ENCODE measurements at places on chromosomes 1 and 21.

DNA sequence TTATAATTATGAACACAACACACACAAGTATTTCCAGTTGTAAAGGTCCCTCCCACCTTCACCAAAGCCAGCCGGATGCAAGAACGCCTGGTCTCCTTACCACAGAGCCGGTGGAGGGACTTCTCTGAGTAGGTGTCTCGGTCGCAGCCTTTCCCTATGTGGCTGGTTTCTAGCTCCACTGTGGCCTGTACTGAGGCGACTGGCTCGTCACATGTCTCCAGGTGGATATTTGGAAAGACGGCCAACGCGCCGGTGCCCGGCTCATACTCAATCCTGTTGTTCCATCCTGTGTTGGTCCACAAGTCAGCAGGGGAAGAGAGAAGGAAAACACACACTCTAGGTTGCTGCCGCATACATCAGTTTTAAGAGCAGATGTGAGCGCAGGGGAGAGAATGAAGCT is 74.4 kb downstream of the CLSTN1 start:
- no peak for DNase-seq

DNA sequence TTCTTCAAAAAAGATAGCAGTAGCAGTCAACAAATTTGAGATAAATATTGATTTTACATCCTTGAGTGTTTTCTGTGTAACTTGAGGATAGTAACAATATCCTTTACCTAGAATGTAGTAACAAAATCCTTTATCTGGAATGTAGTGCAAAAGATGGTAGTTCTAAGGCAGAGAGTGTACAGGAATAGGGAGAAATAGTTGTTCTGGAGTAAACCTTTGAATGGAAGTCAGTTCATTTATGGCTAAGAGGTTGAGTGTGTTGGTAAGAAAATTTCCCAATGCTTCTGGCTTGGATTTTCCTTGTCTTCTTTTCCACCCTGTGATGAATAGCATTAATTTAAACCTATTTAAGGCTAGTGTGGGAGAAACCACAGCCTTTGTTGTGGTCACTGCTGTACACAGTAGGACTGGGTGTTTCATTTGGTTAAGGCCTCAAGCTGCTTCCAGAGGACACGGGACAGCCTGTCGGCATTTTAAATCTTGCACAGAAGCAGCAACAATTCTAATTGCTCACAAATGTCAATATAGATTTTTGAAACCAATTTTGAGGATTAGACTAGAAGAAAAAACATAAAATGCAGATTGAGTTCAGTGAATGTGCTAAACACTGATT is 11.3 kb downstream of the NFIA start:
- no peak for DNase-seq

- DNase-seq = no peak
Observed at GRCh38 chr1:181482001-181482430, 1.3 kb upstream of the CACNA1E start.

- DNase-seq = no peak
Observed at GRCh38 chr1:83701355-83701754, 297.6 kb downstream of the TTLL7 start.

DNA sequence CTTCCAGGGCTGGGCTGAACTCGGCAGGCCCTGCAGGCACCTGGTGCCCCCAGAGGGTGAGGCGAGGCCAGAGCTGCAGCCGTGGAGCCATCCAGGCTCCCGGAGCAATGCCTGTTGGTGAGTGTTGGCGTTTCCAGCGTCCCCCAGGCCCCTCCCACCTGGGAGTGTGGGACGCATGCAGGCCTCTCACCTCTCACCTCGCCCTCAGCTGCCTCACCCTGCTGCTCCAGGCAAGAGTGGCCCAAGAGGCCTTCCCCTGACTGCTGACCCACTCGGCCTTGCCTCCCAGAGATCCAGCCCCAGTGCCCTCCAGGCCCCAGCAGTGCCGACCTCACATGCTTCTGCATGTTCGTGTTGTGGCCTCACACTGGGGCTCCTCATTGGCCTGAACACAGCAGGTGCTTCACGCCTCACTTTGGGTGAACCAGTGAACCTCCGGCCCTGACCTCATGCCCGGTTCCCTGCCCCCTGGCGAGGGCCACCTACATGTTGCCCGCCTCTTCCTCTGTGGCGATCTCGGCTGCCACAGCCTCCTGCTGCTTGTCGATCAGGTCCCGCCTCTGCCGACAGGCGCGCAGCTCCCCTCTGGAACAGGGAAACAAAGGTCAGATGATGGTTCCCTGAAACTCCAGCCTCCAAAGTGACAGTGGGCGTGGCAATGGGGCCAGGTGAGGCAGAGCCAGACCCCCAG is 17.0 kb downstream of the CFAP74 start:
- no peak for DNase-seq

GRCh38 chr1:94694226-94694915 is 125.8 kb upstream of the SLC44A3 start:
- no peak for DNase-seq

DNA sequence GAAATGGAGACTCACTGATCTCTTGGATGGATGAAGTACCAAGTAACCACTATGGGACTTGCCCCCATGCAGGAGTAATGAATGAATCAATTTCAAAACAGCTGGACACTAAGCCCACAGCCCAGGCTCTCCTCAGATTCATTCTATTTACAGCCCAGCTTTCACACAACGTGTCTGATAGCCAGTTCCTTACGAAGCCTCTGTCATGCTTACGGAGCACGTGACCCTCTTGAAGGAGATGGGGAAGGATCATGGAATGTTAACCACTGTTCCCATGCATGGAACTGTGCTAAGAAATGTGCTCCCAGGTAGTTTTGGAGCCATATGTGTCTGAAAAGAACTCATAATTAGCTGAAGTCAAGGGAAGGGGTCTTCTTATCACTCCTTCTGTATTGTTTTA is 124.1 kb downstream of the KIF26B start:
- no peak for DNase-seq

DNA sequence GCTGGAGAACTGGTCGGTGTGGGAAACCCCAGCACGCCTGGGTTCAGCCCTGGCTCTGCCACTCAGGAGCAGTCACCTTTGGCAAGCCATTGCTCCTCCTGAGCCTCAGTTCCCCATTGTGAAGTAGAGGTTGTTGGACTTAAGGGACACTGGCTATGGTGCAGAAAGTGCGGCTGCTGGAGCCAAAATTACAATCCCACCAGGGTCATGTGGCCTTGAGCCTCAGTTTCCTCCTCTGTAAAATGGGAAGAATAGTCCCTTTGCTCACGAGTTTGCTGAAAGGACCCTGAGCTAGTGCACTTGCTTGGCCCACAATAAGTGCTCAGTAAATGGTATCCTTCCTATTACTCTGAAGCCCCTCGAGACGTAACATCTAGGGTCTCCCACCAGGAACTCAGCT is 14.6 kb upstream of the TAS1R2 start:
- no peak for DNase-seq

GRCh38 chr1:110084227-110085078 is 14.0 kb upstream of the ALX3 start:
- DNase-seq = no peak

DNA sequence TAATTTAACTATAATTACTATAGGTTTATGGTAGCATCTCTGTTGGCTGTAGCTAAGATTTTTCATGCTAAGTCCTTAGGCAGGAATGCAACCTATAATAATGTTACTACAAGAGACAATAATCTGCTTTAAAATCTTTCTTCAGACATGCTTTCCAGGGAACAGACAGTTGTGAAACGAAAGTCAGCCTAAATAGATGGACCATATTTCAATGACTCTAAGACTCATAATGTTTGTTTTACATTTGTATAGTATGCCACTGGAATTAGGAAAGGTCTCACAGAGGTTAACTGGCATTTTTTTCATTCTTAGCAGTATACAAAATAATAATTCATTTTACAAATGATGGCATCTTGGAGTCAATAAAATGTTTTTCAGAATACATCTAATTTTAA is 8.1 kb downstream of the RERE start:
- DNase-seq = no peak

- no peak for DNase-seq
Observed at GRCh38 chr1:110878993-110879392, 6.0 kb downstream of the CD53 start.

GRCh38 chr21:44943005-44943685 is 3.3 kb downstream of the SLX9 start:
- DNase-seq = no peak

DNA sequence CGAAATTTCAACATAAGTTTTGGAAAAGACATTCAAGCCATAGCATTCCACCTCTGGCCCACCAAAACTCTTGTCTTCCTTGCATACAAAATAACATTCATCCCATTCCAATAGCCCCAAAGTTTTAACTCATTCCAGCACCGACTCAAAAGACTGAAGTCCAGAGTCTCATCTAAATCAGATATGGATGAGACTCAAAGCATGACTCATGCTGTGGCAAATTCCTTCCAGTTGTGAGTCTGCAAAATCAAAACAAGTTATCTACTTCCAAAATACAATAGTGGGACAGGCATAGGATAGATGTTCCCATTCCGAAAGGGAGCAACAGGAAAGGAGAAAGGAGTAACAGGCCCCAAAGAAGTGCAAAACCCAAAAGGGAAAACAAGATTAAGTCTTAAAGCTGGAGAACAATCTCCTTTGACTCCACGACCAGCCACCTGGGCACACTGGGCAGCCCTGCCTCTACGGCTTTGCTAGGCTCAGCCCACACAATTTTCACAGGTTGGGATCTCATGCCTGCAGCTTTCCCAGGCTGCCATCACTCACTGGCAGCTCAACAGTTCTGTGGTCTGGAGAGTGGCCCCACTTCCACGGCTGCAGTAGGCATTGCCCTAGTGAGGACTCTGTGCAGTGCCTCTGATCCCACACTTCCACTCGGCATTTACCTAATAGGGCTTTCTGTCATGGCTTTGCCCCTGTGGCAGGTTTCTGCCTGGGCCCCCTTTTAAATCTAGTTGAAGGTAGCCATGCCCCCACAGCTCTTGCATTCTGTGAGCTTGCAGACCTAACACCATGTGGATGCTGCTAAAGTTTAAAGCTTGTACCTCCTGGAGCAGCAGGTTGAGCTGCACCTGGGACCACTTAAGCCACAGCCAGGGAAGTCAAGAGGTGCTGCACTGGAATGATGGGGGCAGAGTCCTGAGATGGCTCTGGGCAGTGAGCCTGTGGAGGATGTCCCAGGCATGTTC is 51.0 kb downstream of the RUNX3 start:
- DNase-seq = no peak

DNA sequence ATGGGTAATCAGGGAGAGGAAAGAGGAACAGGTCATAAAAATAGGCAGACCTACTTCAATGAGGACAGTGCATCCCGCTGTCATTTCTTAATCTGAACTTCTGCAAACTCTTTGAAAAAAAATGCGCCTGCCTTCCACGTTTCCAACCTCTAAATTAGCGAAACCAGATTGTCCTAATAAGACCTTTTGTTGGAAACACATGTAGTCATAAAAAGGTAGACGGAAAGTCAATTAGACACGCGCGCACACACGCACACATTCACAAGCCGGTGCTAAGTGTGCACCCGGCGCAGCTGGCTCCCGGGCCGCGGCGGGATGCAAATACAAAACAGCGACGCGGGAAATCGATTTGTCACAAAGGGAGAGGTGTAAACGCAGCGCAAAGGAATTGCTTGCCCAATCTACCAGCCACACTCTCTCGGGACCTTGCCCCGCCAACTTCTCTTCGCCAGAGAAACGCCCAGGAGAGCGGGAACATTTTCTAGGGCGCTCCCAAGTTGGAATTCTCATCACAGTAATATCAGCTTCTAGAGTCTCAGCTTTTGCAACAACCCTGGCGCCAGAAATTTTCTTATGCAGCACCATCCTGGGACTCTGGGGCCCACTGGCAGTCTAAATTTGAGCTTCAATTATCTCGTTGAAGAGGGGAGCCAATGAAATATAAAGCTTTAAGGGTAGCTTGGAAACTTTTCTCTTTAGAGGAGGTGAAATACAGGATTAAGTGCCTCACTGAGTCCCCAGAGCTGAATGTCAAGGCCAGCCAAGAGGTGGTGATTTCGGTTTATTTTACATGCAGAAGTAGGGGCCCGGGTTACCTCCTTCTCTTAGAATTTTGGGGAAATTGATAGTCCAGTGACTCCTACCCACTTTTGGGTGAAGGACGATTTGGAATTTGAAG is 4.5 kb downstream of the PRRX1 start:
- DNase-seq = no peak

DNA sequence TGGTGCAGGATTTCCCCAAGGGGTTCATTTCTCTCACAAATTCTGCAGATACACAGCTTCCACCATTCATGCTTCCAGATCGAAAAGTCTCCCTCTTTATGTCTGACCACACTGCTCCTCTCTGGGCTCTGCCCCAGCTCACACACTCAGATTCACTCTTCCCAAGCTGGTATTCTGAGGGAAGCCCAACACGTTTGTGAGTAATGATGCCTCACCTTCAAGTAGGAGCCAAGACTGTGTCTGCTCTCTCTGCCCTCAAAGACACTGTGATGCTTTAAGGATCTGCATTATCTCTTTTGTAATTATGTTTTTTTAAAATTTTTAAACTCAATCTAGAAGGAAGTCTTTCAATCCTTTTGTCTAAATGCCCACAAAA is 19.8 kb downstream of the PRAMEF11 start:
- DNase-seq = no peak

DNA sequence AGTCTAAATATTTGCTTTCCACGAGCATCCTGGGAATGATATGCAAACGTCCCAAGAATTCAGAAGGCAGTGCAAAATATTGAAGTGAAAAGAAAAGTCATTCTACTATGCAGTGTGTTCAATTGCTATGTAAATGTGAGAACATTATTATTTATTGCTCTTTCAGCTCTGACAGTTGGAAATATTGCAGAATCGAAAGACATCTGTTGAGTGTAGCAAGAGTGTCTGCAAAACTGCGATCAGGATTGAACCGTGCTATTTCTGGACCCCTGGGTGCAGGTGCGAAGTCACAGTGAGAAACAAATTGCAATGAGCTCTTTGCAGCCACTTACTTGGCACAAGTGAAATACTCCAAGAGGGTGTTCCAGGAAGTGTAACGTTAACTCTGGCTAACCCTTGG is 566.4 kb downstream of the AJAP1 start:
- DNase-seq = no peak

- DNase-seq = no peak
Observed at GRCh38 chr1:168455764-168456163, 88.0 kb downstream of the XCL2 start.

- no peak for DNase-seq
Observed at GRCh38 chr1:218845589-218845988, 328.1 kb upstream of the LYPLAL1 start.

- DNase-seq = no peak
Observed at GRCh38 chr1:89175601-89176256, at the start of gene GBP7. GBP7 (minus strand) TSS chr1:89176003; CDS start chr1:89171935, 4,068 bp downstream.

DNA sequence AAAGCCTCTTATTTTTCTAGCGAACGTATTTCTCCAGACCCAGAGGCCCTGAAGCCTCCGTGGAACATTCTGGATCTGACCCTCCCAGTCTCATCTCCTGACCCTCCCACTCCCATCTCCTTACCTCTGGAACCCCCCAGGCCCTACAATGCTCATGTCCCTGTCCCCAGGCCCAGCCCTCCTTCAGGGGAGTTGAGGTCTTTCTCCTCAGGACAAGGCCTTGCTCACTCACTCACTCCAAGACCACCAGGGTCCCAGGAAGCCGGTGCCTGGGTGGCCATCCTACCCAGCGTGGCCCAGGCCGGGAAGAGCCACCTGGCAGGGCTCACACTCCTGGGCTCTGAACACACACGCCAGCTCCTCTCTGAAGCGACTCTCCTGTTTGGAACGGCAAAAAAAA is 68.7 kb downstream of the ALPL start:
- DNase-seq = no peak

GRCh38 chr1:94275083-94275482 is 37.7 kb upstream of the ARHGAP29 start:
- DNase-seq = no peak
